ENCODE measurements at places on chromosomes 11 and 22.

DNA sequence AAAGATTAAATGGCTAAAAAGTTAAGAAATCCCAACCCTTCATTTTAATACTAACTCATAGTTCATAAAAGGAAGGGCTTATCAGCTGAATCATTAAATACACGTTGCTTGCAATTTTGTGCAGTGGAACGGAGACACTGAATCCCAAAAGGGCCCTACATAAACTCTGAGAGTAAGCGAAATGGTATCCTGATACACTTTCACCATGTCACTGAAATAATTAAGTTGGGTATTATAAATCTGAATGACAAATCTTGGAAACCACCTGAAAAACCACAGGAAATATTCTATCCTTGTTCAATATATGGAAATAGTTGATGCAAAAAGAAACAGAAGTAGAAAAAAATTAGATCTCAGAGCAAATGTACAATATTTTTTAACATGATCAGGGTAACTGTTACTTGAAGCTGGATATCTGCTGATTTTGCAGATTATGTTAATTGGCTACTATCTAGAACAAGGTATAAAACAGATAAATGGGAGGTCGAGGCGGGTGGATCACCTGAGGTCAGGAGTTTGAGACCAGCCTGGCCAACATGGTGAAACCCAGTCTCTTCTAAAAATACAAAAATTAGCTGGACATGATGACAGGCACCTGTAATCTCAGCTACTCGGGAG, 55.1 kb downstream of the MAML2 start:
- DNase-seq, result no peak

GRCh38 chr11:130834886-130835285, 81.4 kb downstream of the SNX19 start:
- DNase-seq, result no peak

GRCh38 chr11:8910649-8911026, 351 bp upstream of the AKIP1 start:
- DNase-seq, result no peak

GRCh38 chr11:119891055-119891768, 162.2 kb upstream of the NECTIN1 start:
- DNase-seq, result peak; percentile 93

DNA sequence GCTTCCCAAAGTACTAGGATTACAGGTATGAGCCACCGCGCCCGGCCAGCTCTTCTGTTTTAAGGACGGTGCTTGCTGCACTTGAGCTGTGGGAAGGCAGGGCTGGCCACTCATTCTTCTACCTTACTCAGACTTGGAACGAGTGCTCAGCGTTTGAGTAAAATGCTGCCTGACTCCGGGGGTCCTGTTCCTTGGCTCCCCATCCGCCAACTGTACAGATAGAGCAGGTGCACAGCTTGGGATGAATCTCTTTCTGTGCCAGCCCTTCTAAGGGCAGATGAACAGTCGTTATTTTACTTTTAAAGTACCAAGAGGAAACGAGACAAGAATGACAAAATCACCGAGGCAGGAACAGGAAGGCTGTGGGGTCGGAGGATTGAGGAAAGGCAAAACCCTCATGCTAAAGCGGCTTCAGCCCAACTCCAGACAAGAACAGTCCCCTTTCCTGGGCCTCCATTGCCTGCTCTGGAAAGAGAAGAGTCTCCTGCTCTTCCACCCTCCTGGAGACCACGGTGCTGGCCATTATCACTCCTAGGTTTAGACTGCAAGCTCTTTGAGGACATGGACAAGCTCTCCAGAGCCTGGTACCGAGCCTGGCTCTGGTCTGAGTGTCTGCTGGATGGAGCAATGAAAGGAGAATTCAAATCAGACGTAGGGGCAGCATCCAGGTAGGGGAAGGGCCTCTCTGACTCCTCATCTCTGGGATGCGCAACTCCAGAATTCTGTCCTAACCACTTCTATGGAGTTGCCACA, 1.1 kb upstream of the SUN2 start:
- no peak for DNase-seq

DNA sequence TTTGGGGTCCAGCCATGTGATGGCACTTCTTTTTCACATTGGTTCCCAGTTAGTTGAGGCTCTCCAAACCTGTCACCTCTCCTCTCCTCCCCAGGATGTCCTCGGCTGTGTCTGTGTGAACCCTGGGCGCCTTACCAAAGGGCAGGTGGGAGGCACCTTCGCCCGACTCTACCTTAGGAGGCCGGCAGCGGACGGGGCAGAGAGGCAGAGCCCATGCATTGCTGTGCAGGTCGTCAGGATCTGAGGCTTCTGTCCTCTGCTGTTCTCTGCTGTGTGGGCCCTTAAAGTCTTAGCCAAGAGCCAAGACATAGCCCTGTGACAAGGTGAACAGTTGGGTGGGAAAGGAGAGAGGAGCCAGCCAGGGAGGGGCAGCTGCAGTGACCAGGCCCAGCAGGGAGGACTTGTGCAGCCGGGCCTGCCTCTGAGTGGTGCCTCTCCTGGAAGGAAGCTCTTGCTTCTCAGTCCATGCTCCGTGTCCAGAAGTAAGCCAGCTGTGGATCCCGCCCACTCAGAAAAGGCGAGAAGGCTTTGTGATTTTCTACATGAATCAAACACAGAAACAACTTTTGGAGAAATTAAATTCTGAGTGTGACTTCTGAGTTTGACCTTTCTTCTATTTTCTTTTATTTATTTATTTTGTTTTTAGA, 17.5 kb upstream of the CDC42EP2 start:
- no peak for DNase-seq

GRCh38 chr11:132648851-132649250, 883.5 kb downstream of the OPCML start:
- DNase-seq, result no peak

GRCh38 chr11:66861774-66862558, 5.1 kb downstream of the LRFN4 start:
- no peak for DNase-seq

GRCh38 chr11:35583843-35584242, 34.4 kb upstream of the FJX1 start:
- no peak for DNase-seq

DNA sequence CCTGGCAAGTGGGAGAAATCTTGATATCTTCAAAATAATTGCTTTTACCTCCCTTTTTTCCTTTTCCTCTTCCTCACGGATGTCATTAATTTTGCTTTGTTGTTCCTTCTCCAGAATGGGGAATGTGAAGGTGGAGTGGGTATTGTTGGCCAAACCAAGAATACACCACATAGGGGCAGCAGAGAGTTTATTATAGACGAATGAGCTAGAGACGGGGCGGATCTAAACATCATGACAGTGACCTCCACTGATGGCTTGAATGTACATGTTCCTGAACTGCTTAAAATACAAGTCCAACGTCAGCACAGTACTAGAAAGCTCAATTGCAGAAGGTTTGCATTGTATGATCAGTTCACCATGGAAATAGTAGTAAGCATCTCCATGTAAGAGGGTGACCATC, 122.3 kb upstream of the SNX19 start:
- DNase-seq, result no peak

DNA sequence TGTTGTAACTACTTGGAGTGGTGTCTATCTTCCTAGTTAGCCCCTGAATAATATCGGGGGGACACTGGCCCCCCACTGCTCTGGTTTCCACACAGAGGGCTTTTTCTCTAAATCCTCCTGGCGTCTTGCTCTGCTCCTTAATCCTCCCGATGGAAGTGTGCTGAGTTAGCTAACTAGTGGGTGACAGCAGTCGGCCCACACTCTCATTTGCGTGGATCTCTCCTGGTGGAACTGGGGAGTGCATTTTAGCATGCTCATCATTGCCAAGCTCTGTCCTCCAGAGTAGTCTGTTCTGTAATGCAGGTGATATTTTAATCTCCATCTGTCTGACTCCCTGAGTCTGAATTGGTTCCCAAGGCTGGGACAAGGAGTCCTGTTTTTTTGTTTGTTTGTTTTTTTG, 46.1 kb upstream of the RASSF10 start:
- no peak for DNase-seq

GRCh38 chr11:82859750-82860149, 40.5 kb downstream of the PRCP start:
- DNase-seq, result no peak

- no peak for DNase-seq
Observed at GRCh38 chr22:49958931-49959781, 1.4 kb upstream of the PIM3 start.

GRCh38 chr11:64620381-64620971, 29.5 kb downstream of the SLC22A12 start:
- DNase-seq, result no peak

- no peak for DNase-seq
Observed at GRCh38 chr11:11449327-11449726, 96.3 kb upstream of the CSNK2A3 start.

DNA sequence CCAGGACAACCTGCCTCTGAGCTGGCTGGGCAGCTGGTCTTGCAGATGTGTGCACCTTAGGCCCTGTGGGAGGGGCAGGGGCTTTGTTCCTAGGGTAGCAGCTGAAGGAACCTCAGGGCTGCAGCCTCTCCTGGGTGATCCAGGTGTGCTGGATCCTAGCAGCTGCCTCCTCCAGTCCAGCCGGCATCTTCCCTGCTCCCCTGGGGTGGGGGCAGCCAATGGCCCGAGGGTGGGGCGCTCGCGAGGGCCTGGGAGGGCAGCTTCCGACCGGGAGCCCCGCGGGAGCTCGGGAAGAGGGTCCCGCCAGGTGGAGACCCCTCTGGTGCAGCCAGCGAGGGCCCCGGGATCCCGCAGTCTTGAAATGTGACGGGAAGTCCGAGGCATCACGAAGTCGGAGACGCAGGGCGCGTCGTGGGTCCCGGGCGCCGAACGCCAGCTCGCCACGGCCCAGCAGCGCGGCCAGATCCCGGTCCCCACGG, 1.7 kb downstream of the IFITM1 start:
- DNase-seq, result no peak

- no peak for DNase-seq
Observed at GRCh38 chr11:125373426-125374391, 122.4 kb downstream of the FEZ1 start.

DNA sequence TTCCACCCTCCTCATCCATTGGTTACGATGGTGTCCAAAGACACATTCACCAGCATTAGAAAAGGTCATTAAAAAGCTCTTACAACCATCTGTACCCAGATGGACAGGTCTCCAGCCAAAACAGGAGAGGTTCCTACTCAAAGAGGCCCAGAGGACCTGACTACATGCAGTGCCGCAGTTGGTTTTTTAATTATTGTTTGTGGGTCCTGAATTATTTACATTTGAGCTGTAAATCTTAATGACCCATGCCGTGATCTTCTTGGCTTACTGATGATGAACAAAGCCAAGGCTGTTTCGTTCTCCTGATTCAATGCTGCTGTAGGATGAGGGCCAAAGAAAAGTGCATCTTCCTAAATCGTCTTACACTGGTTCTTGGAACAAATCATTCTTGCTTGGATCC, 83.7 kb downstream of the CADM1 start:
- no peak for DNase-seq

GRCh38 chr11:107018219-107018901, at the start of gene GUCY1A2:
Gene GUCY1A2, minus strand, starts transcription at chr11:107018476. Its CDS starts 421 bp downstream, at chr11:107018055.
- DNase-seq, result peak; percentile 55

GRCh38 chr11:34407121-34407813, 31.5 kb upstream of the CAT start:
- DNase-seq, result peak; percentile 63

- no peak for DNase-seq
Observed at GRCh38 chr11:20926799-20927540, 257.6 kb downstream of the NELL1 start.

DNA sequence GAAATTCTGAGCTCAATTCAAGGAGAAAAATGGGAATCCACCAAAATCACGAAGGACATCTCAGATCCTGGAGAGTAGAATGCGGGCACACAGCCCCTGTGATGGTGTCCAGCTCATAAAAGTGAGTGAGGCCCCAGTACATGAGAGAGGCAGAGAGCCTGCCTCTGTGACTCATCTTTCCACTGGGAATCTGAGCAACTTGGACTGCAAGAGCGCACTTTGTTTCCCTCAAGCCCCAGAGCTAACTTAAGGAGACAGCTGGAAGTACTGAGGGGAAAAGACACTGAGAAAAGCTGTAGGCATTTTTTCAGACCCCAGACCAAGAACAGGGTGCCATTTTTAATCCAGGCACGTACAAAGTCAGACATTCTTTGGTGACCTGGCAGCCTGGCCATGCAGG, 273.7 kb downstream of the C11orf87 start:
- no peak for DNase-seq

DNA sequence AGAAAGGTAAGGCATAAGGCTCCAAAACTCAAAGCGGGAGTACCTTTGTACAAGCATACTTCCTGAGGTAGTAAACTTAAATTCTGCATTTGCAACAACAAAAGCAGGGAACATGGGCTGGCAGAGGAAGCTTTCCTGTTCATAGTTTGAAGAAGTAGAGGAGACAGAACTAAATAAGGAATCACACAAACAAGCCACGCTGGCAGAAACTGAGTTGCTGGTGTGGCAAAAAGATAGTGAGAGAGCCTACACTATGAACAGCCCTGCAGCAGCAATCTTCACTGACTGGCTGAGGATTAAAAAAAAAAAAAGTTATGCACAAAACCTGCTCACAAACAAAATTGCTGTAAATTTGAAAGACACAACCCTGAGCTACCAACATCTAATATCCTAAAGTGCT, 46.5 kb downstream of the FCHSD2 start:
- DNase-seq, result peak; percentile 53

DNA sequence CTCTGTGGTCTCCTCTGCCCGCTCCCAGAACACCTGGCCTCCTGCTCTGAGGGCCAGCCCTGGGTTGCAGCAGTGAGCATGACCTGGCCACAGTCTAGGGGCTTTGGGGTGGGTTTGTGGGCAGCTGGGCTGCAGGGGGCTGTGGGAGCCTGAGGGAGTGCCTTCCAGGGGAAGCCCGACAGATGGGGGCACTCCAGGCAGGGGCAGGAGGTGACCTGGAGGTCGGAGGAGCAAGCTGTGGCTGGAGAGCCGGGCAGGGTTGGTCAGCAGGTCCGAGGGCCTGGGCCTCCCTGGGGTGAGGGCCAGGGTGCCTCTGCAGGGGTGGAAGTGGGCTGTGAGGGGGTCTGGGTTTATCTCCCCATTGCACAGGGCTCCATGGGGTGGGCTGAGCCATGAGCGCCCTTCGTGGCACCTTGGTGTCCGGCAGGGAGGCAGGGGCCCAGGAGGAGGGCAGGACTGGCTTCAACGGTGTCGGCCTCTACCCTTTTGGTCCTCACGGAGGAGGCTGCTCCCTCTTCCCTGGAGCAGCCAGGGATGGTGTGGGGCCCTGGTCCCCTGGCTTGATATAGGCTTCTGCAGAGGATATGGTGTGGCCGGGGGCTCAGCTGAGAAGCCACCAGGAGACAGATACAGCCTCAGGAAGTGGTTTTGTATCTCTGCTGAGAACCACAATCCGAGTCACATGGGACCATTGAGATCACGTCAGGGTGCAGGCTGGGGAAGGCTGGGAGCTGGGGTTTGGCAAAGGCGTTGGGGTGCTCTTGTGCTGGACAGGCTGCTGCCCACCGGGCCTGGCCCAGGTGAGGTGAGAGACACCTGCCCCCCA, 22.3 kb downstream of the KCNQ1 start:
- DNase-seq, result peak; percentile 8
